NCI-H226 (cell line): ENCODE measurements at places on chromosomes 5 and 9.

GRCh38 chr5:67996596-67996995, 219.0 kb upstream of the PIK3R1 start:
- no peak for DNase-seq

GRCh38 chr9:1918622-1919021, 96.5 kb upstream of the SMARCA2 start:
- DNase-seq, result no peak

DNA sequence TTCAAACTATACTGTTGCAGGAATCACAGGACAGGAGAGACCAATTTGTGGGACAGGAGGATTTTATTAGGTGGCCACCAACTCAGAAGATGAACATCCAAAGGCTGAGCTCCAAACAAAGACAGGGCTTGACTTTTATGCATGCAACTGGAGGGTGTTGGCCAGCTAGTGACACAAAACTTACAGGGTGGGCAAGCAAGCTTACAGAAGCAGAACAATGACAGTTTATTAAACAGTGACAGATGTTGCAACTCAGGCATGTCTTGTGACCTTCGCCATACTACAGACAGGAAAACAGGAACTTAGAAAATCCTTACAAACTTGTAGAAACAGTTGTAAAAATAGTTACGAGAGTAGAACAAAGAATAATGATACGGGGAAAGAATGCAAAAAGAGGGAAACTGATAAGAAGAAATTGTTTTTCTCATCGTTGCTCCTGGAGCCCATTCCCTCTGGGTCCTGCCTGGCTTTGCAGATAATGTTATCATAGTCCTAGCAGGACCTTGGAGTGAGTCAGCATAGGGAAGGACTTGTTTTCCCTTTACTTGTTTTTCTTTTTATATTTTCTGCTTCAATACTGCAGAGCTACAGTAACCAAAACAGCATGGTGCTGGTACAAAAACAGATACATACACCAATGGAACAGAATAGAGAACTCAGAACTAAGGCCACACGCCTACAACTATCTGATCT, 2083.0 kb upstream of the ACO1 start:
- DNase-seq, result no peak

DNA sequence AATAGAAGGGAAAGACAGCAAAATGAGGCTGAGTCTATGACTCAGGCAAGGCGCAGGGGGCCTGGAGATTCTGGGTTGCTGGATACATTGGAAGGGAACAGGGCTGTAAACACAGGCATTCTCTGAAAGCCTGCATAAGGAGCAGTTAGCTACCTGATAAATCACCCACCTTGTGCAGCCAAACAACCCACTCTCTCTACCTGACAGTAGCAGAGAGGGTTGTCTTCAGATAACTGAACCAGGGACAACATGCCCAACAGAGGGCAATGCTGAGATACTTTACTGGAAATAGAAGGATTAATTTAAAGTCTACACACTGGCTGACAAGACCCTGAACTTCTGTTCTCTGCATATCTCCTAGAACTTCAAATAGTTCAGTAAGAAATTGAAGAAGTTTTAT, 161.6 kb downstream of the KCTD16 start:
- no peak for DNase-seq

DNA sequence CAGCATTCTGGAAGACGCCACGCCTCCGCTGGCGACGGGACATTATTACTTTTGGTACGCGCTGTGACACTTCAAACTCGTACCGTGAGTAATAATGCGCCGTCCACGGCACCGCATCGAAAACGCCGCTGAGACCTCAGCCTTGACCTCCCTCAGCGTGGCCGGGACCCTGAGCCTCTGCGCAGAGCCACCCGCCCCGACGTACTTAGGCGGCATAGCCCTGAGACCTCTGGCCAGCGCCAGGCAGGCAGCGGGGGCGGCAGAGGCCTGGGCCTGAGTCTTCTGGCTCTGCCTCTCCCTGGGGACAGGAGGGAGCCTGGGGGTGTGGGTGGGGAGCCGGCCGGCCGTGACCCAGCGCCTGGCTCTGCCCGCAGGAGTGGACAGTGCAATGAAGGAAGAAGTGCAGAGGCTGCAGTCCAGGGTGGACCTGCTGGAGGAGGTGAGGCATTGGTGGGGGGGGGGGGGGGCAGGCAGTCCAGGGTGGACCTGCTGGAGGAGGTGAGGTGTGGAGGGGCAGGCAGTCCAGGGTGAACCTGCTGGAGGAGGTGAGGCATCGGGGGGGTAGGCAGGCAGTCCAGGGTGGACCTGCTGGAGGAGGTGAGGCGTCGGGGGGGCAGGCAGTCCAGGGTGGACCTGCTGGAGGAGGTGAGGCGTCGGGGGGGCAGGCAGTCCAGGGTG, 8.0 kb downstream of the EGFL7 start:
- DNase-seq, result no peak

- DNase-seq, result no peak
These were observed 54.9 kb downstream of the NUP155 start for GRCh38 chr5:37316027-37316426.

- DNase-seq, result no peak
These were observed 19.4 kb downstream of the POLR3G start for GRCh38 chr5:90494043-90494442.

- no peak for DNase-seq
These were observed 113.6 kb downstream of the GNA14 start for GRCh38 chr9:77534376-77535057.
